Left renal cortex interstitium (tissue), 4 donors: ENCODE measurements at places on chromosomes 12 and 14. TPM values are rescaled to one million over a fixed set of nuclear protein-coding genes. Genes with fewer than 3 reads are reported as not detected.

Gene KLHL33
- polyA plus RNA-seq: 0.44 TPM

Gene GZMH
- 0.24 TPM for polyA plus RNA-seq

Gene NOVA1
- 23.3 TPM for polyA plus RNA-seq

Gene AHNAK2
- 2.0 TPM for polyA plus RNA-seq

Gene SLC22A17
- 79.6 TPM for polyA plus RNA-seq

DNA sequence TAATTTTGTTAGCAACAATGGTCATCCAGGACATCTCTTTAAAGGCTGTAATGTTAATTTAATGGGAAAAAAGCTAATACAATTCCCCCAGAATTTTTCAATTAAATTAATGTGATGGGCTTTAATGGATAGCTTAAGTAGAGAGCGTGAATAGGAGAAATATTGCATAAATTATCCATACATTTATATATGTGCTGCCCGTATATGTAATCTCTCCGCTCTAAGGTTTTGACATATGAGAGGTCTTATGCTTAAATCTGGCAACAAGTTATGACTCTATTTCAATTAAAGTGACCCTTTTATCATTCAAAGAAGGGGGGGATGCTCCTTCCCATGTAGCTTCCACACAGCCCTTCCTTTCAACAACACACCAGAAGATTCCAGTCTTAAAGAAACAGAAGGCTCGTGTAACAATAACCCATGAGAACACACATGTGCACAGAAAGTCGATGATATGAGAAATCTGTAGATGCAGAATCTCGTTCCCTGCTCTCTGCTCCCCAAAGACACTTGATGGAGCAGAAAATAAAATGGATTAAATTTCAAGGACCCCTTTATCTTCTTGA, 24.0 kb downstream of the MAP1LC3B2 start:
- no peak for DNase-seq

- no peak for DNase-seq
Measured at GRCh38 chr14:58725871-58726270, 88.1 kb downstream of the DACT1 start.

- no peak for DNase-seq
Measured at GRCh38 chr14:73944432-73945158, 5.3 kb downstream of the FAM161B start.

GRCh38 chr14:76947078-76947837, 81.2 kb downstream of the IRF2BPL start:
- DNase-seq: no peak

- peak; percentile 22 for DNase-seq
Measured at GRCh38 chr12:1691123-1692007, 495 bp downstream of the ADIPOR2 start.

DNA sequence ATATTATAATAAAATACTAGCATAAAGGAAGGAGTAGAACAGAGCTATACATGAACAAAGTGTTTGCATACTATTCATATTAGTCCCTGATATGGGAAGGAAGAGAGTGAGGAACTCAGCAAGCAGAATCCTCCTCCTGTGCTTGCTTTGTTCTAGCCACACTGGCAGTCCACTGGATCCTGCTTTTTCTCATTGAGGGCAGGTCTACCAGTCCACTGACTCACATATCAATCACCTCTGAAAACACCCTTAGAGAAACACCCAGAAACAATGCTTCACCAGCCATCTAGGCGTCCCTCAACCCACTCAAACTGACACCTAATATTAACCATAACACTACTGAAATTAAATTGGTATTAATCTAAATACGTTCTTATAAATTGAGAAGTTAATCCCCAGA, 1861.7 kb upstream of the SEL1L start:
- no peak for DNase-seq

- no peak for DNase-seq
Measured at GRCh38 chr14:29077916-29078315, 311.3 kb downstream of the FOXG1 start.

- DNase-seq: peak; percentile 40
Measured at GRCh38 chr14:44803239-44803905, 158.4 kb downstream of the KLHL28 start.

GRCh38 chr12:114916541-114916940, 232.6 kb upstream of the TBX3 start:
- no peak for DNase-seq

GRCh38 chr12:112164011-112164660, 38.8 kb downstream of the TRAFD1 start:
- no peak for DNase-seq

DNA sequence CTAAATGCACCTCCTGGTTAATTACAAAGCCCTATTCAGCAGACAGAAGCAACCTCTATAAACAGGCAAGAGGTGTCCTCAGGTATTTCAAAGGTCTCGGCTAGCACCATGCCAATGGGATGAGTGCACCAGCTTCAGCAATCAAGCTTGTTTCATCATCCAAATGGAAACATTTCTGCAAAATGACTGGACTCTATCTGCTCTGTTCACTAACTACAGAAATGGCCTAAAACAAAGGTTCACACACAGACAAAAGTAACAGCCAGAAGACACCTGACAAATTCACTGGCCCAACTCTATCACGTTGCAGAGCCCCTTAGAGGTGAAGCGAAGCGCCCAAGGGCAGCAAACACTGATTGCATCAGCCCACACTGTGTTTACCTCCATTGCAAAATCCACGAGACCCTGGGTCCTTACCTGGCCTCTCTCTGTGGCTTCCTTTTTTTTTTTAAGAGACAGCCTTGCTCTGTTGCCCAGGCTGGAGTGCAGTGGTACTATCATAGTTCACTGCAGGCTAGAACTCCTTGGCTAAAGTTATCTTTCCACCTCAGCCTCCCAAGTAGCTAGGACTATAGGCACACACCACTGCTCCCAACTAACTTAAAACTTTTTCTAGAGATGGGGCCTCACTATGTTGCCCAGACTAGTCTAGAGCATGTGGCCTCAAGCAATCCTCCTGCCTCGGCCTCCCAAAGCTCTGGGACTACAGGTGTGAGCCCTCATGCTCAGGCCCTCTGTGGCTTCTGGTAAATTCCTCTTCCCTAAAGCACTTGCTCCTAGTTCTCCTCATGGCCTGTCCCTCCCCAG, 8.5 kb upstream of the SYNE3 start:
- DNase-seq: no peak

GRCh38 chr12:131511803-131512561, 198.9 kb upstream of the SFSWAP start:
- no peak for DNase-seq

DNA sequence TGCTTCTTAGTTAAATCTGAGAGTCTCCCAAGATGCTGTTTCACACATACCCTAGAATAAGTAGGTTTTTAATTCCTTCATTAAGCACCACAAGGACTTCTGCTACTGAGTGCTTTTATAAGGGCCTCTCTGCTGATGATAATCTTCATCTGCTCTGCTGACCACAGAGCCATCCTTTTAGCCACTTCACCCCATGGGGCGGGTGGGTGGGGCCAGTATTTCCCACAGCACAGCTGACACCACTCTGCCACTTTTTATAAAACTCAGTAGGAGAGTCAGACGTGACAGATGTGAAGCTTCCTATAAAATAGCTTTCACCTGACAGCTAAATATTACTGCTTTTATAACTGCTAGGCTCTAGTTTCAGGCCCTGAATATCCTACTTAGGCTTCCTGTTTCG, 20.3 kb downstream of the FCF1 start:
- DNase-seq: no peak

- DNase-seq: no peak
Measured at GRCh38 chr12:42364692-42365091, 38.7 kb downstream of the PPHLN1 start.

DNA sequence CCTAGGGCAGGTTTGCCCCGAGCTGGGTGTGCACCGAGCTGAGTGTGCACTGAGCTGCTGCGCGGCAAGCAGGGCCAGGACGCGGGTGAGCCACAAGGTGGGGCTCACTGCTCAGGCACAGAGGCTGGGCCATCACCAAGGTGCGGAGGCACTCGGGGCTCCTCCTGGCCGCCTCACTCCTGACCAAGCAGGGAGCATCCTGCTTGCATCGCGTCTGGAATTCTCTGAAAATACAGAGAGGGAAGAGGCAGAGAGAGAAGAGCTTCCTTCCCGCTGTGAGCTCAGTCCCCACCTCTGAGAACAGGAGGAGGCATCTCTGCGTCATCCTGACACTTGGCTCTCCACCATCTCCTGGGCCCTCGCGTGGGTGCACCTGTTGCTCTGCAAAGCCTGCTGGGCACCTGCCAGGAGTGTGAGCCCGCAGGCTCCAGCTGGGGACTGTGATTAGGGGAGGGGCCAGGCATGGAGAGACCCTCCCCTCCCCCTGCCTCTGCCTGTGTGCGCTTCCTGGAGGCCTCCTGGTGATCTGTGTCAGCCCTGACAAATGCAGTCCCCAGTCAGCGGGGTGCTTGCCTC, 116.3 kb downstream of the GLT1D1 start:
- no peak for DNase-seq

DNA sequence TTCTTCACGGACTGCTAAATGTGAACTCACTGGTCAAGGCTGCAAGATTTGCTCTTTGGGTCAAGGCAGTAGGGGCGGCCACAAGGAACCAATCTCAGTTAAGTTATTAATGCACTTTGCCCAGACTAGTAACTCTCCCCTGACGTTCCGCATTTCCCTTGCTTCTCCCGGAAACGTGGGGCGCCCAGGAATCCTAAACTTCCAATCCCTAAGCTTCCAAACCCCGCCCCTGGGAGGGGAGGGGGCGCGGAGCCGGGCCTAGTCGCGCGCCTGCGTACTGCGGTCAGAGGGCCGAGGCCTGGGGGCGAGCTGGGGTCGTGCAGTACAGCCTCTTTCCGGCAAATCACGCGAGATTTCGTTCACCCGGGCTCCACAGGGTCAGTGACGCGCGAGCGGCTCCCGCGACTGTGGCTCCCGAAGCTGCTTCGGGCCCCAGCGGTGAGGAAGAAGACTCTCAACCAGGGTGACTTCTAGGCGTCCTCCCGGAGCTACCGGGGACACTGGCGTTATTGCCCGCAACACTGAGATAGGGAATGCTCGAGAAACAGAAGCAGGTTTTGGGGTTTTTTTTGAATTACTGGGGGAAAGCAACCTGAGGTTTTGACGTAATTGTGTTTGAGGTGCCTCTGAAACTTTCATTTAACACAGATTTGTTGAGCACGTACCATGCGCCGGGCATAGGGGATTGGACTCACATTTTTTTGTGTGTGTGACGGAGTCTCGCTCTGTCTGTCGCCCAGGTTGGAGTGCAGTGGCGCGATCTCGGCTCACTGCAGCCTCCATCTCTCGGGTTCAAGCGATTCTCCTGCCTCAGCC, at the start of gene PTGR2:
Gene PTGR2 (plus strand): TSS at position 265 of the 816 bp plus-strand sequence. CDS start 7,032 bp downstream, outside the sequence.
- peak; percentile 93 for DNase-seq

DNA sequence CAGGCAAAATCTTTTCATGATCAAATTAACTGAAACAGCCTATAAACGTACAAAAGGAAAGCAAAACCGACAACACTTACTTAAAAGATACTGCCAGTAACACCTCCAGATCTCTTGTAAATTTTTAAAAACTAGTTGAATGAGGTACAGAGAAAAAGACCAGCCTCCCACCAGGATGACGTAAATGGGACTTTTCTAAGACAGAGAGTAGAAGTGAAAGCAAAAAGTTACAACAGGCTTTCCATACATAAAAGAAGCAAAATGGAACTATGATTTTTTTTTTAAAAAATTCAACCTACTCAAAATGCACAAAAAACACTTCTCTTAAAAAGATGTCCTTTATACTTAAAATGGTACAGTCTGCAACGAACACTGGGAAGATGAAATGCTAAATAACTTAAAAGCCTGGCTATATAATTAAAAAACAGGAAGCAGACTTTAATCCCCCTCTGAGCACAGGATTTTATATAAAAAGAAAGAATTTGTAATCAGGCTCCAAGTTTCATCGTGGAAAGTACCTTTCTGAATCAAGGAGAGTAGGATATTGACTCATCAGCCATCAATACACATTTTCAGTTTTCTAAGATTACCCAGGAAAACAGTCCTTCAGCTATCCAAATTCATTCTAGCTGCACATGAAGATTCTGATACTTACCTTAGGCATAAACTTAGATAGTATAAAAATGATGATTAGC, 14.2 kb upstream of the MYO1A start:
- no peak for DNase-seq

GRCh38 chr12:124636138-124636978, 68.9 kb upstream of the NCOR2 start:
- DNase-seq: no peak

GRCh38 chr12:95261109-95261508, 43.5 kb downstream of the VEZT start:
- DNase-seq: no peak

- DNase-seq: no peak
Measured at GRCh38 chr12:95532851-95533250, 18.4 kb downstream of the USP44 start.

DNA sequence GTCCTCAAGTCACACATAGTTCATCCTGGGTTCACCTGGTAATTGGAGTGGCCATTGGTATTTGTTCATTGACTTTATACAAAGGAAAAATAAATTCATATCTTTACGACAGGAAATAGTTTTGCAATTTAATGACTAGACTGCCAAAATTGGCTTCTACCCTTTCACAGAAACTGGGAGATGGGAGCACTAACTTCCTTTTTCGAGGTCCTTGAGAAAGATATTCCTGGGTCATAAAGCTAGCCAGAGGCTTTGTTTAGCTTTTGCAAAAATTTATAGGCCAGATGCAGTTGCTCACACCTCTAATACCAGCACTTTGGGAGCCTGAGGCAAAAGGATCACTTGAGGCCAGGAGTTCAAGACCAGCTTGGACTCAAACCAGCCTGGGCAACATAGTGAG, 10.2 kb upstream of the OR11G2 start:
- no peak for DNase-seq

DNA sequence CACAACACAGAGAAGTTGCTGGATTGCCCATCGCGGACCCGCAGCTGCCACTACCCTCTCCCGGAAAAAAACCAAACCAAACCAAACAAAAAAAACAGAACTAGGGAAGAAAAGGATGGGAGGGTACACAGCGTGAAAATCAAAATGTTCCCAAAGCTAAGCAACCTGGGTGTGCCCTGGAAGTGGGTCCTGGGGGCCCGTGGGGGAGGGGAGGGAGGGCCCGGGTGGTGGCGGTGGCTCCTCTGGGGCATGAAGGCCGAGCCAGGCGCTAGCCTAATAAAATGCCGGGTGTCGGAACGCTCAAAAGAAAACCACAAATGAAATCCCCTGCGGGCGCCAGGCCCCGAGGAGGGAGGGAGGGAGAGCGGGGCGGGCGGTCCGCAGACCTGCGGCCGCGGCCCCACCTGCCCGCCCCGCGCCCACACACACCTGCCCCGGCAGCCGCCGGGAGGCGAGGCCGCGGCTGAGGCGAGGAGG, 787 bp downstream of the HECTD4 start:
- DNase-seq: no peak

DNA sequence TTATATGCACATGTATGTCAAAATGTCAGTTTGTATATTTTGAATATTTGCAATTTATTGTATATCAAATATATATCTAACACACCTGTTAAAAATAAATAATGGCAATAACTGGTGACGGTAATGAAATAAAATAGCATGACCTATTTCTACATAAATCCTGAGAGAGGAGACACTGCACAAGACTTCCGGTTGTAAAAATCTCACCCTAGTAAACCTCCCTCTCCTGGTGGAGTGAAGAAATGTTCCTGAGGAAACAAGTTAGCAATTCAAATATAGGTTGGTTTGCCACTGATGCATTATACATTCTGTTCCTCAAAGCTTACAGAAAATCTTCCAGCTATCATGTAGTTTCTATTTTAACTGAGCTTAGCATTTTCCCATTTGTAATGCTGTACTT, 166.1 kb upstream of the SYT10 start:
- DNase-seq: no peak
